ENCODE measurements at places on chromosomes 2 and 18.

GRCh38 chr2:135473567-135473966, 57.5 kb downstream of the ZRANB3 start:
- no peak for DNase-seq

GRCh38 chr2:39933196-39933595, 154.1 kb upstream of the THUMPD2 start:
- DNase-seq: no peak

- DNase-seq: no peak
Observed at GRCh38 chr18:46152436-46152807, 48.2 kb downstream of the HAUS1 start.

DNA sequence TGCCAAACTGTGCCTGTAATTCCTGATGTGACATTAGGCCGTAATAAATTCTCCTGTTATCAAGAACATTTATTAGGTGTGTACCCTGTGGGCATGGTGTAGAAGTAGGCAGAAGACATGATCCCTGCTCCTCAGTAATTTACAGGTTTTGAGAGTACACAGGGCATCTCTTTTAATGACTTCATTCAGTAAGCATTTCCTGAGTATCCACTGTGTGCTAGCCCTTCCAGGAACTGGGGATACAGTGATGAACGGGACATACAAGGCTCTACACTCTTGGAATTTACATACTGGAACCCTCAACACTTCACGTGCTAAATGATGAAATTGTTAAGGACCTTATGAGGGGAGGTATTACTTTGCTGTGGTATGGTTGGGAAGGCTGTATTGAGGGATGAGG, 30.2 kb downstream of the DIS3L2 start:
- no peak for DNase-seq

GRCh38 chr2:28346587-28346986, 46.1 kb upstream of the FOSL2 start:
- DNase-seq: no peak

DNA sequence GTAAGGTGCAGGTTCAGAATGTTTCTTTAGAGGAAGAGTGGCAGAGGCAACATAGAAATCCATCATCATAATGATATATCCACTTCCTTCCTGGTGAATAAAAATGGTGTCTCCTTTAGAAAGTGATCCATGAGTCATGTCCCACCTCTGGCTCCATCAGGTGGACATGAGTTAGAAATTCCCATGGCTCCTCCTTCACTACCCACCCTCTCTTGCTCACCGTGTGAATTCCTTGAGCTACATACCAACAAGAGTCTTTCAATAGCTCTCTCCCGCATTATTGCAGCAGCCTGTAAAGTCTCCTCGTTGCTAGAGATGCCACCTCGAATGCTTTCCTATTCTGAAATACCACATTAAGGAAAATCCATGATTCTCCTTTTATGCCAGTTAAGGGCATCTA, 317.6 kb downstream of the LNPK start:
- no peak for DNase-seq

- no peak for DNase-seq
Observed at GRCh38 chr18:74630804-74631203, 33.1 kb downstream of the ZNF407 start.

- DNase-seq: no peak
Observed at GRCh38 chr2:133039531-133039930, 369.5 kb upstream of the LYPD1 start.

DNA sequence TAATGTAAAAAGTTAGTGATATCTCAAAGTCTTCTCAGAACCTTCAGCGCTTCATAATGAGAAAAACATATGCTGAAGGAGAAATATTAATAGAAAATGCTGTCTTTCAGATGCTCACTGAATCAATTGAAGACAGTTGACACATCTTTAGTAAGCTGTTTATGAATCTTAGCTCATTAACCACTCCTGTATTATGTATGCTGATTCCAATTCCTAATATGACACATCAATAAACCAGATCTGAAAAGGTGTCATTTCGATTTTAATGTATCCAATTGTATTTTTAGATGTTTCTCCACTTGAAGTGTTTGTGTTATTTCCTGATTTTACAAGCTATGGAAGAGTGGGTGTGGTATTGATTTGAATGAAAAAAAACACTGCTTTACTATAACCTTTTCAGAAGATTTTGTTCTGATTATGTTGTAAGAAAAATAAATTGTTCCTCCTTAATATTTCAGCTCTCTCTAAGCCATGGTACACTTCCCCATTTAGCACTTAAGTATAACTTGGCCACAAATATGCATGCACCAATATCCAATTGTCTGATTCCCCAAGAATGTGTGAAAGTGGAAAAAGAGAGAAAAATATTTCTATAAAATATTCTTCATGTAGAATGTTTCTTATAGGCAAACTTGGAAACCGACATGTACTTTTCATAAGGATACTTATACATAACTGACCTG, 569.8 kb downstream of the ARHGAP15 start:
- no peak for DNase-seq

DNA sequence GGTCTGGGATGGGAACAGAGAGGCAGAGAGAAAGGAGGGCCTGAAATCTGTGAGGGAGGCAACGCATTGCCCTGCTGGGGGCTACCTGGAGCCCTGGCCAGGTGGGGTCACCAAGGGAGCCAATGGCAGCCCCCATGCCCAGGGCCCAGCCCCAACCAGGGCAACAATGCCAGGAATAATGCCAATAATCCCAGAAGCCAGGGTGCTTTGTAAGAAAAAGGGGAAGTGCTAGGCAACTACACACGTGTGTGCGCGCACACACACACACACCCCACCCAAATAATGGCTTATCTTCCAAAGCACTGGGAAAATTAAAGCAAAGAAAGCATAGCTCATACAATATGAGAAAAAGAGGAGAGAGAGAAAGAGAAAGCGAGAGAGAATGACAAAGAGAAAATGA, 7.0 kb upstream of the CLEC4F start:
- DNase-seq: no peak

GRCh38 chr18:35703043-35703688, 121.6 kb downstream of the GALNT1 start:
- DNase-seq: no peak

DNA sequence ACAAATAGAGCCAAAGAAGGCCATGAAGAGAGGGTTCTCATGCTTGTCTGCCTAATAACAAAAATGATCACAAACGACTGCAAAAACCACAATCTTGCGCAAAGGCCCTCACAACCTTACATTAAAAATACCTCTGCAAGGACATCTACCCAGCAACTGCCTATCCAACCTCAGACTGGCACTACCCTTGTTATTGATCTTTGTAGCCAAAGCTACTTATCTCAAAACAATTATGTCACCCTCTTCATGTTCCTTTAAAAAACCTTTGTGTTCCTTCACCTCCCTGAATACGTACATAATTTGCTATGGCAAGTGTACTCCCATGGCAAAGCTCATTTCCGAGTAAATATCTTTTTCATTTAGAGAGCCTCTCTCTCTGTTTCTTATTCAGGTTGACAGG, 44.1 kb downstream of the TMEM163 start:
- no peak for DNase-seq

GRCh38 chr2:84085562-84085961, 373.5 kb downstream of the SUCLG1 start:
- DNase-seq: no peak

GRCh38 chr2:191355170-191355758, 110.1 kb downstream of the MYO1B start:
- DNase-seq: no peak

DNA sequence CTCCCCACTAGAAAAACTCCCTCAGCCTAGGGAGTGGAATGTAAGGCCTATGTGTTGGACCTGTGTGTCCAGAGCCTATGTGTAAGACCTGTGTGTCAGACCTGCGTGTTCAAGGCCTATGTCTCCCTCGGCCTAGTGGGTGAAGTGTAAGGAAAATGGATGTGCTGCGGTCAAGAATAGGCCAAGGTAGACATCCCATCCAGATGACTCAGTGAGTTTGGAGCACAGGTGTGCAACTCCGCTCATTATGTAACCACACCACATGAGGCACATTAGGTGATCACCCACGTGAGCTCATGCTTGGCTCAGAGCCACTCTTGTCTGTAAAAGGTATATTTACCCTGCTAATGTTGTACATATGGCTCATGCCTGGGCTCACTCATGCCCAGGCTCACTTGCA, 565.3 kb upstream of the CRIM1 start:
- no peak for DNase-seq

DNA sequence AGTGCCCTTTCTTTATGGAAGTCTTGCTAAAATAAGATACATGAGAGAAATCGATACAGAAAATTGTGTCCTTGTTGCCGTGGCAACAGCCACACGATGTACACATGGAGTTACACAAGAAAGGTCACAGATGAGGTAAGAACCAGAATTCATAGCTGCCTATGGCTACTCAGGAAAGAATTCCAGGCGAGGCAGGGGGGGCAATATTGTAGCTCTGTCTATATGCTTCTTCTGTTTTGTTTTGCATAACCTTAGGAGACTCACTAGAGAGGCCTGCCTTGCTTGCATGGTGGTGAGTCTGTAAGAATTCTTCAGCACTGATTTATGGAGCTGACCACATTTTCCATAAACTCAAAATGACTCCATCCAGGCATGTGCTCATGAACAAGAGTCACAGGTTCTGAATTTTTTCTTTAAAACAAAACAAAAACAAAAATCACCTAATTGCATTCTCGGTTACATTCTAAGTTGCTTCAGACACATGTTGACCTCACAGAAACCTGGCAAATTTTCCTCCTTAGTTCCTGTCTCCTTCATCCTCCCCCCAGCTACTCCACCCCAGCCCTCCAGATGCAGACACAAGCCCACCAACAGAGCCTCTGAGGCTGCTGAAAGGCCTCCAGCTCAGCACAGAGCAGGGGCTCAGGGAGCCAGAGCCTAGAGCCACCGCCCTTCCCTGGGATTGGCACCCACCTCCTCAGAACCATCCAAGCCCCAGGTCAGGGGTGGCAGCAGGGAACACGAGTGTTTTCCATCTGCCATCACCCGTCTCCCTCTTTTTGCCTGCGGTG, 183.5 kb downstream of the ANTXR1 start:
- DNase-seq: peak; percentile 88

DNA sequence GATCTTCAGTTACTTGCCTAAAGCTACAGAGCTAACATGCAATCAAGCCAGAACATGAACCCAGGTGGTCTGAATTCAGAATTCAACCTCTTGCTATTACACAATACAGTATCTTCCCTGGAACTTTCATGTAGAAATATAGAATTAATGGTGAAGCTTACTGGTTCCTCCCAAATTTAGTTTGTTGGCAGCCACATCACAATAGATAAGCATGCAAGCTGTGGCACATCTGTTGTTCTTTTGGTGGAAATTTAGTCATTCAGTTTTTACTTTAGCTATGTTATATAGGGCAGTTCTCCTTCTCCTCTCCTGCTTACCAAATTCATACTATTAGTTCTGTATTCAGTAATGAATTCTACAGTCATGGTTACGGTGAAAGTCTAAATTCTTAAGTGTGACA, 101.0 kb upstream of the RNF152 start:
- DNase-seq: no peak

GRCh38 chr2:7530001-7530400, 612.8 kb downstream of the RNF144A start:
- no peak for DNase-seq

- DNase-seq: no peak
Observed at GRCh38 chr2:195543902-195544894, 112.8 kb upstream of the SLC39A10 start.

DNA sequence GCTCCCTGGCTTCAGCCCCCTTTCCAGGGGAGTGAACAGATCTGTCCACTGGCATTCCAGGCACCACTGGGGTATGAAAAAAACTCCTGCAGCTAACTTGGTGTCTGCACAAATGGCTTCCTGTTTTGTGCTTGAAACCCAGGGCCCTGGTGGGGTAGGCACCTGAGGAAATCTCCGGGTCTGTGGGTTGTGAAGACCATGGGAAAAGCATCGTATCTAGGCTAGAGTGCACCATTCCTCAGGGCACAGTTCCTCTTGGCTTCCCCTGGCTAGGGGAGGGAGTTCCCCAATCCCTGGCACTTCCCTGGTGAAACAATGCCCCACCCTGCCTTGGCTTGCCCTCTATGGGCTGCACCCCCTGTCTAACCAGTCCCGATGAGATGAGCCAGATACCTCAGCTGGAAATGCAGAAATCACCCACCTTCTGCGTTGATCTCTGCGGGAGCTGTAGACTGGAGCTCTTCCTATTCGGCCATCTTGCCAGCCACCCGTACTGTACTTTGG, 34.1 kb downstream of the TFPI start:
- no peak for DNase-seq

GRCh38 chr2:38233231-38233983, 143.7 kb downstream of the ATL2 start:
- peak; percentile 76 for DNase-seq

DNA sequence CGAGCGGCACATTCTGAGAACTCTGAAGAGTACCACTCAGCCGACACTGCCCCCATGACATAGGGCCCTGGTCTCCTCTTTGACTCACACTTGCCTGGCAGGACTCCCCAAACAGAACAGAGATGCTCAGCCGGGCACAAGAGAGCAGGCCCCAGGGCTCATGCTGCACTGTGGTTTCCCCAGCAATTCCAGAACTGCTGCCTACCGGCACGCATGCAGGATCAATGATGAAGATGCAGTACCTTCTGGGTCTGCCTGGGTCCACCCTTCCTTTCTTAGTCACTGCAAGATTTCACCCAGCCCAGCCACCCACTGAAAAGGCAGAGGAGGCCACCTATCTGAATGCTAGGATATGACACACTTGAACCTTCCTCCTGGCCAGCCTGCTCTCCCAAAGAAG, 49.4 kb downstream of the BCL11A start:
- DNase-seq: no peak

DNA sequence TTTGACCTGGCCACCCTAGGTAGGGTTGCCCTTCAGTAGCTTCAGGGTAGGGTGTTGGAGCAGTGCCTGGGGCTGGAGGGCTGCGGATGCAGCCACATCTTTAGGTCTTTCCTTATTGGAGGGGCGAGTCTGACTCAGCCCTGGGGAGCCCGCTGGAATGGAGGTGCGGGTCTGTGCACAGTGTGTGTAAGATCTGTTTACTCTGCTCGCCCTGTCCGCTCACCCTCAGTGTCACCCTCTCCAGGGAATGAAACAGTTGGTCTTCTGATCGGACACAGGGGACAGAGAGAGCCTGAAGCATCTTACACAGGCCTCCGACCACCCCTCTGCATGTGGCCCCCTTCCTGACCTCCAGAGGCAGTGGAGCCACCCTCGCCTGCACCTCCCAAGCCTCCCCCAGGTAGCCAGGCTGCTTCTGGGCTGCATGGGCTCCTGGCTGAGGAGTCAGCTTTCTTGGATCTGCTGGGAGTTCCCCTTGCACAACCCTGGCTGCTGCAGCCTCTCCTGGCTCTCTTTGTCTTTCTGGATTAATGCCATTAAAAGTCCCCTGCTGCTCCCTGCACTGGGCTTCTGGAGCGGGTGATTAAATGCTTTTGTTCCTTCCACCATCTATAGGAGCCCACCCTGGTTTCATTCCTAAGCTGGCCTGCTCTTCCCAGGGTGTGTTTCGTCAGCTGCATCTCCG, 82.6 kb downstream of the ASB1 start:
- DNase-seq: no peak

GRCh38 chr2:161414042-161415033, 1.8 kb upstream of the TBR1 start:
- no peak for DNase-seq

DNA sequence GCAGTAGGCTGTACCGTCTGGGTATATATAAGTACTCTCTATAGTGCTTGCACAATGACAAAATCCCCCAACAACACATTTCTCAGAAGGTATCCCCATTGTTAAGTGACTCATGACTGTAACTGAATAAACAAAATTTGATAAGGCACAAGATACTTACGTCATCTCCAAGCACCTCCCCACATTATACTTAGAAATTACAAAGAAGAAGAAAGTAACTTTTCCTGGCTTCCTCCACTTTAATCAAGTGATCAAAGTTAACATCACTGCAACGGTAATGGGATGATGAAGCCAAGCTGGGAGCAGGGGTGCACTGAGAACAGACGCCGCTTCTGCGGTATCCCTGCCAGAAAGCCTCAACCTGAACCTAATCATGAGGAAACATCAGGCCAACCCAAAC, 9.7 kb downstream of the TNS1 start:
- DNase-seq: no peak
